ENCODE measurements at places on chromosomes 5 and 9.

- no peak for DNase-seq
Measured at GRCh38 chr5:141668601-141669265, 13.3 kb downstream of the ARAP3 start.

- no peak for DNase-seq
Measured at GRCh38 chr5:108687595-108688200, 60.0 kb upstream of the FER start.

DNA sequence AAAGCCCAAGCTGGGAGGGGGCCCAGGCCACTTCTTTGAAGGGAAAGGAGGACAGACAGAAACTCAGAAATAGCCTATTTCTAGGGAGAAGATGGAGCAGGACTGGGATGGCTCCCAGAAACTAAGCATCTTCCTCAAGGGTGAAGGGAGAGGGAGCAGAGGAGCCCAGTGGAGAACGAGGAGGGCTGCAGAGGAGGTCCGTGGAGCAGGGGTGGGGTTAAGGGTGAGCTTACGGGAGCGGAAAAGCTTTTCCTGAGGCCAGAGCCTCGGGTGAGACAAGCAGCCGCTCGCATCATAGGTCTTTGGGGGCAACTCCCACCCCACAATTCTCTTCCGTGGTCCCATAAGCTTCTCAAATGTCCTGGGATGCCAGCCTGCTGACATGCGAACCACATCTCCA, 127.1 kb upstream of the PHYKPL start:
- DNase-seq: no peak

DNA sequence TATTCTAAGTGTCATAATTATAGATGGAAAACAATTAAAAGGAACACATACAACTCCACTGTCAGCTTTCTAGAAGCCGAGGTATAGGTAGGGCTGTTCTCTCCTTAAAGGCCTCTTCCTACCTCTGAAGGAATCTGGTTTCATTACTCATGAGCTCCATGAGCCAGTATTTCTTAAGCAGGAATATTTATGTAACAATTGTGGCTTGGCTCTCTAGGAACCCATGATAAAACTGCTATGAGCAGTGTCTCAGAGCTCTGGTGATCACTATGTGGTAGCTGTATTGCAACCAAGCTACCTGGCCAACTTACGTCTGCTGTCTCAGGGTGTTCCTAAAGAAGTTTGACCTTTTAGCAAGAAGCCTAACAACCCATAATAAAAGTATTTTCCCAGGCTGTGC, 157.7 kb downstream of the CEP120 start:
- no peak for DNase-seq

DNA sequence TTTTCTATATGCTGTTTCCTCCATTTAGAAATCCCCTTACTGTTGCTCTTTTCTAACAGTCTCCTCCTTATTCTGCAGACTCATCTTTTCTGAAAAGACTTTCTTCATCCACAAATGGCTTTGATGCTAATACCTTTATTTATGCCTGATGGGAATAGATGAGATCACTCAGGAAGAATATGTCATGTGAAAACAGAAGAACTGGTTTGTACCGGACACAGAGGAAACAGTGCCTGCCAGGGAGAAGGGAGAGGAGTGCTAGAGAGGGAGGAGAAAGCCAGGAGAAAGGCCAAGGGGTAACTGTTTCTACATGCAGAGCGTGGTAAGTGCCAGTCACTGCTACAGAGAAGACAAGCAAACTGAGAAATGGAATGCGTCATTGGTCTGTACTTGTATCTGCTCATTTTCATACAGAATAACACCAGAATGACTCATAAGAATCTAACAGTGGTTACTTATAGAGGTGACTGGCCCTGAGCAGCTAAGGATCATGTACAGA, 45.9 kb upstream of the PJA2 start:
- DNase-seq: peak; percentile 77

DNA sequence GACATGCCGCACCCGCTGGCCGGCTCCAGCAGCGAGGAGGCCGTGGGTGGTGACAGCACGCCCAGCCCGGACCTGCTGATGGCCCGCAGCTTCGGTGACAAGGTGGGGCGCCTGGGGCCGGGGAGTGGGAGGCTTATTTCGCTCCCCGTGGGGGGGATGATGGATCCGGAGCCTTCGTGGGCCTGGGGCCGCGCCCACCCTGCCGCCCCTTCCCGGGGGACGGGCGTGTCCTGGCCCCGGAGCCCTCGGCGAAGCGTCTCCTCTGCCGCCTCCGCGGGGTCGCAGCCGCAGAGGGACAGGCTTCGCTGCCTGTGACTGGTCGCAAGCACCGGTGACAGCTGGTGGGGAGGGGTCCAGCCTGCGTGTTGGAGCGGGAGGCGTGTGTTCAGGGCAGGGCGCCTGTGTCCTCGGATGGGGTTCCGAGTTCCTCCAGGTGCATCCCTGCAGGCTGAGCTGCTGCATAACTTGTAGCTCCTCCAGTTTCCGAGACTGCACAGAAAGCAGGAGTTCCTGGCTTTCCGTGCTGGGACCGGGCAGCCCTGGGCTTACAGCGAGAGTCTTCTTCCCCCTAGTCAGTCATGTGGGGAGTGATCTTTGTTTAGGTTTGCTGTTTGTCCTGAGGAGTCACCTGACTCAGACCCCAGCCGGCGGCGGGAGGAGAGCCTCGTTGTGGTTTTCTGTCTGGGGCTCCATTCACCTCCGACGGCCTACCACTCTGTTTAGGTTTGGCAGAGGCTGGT, 666 bp downstream of the SNX30 start:
- peak; percentile 73 for DNase-seq

DNA sequence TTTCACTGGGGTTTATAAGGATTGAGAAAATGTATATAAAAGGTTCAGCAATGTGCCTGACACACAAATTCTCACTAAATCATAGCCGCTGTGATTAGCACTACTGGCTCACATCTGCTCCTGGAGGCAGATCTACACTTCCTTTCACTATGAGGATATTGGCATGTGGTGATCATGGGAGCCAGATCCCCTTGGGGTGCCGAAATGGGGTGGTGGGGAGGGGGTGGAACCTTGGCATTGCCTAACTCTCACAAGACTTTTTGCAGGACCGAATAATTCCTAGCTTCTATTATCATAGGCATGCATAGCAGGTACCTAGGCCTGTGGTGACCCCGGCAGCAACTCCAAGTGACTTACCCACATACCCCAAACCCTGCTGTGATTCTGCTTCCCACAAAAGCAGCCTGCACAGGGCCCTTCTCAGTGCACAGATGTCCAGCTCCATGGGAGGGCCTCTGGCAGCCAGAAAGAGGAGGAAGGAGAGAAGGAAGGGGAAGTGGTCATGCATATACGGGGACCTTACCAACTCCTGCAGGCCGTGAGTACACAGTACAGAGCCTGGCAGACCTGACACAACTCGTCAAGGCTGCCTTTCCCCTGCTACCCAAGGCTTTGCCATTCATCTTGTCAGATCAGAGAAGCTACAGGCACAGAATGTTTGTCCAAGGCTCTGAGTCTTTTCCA, 61.3 kb upstream of the IQGAP2 start:
- no peak for DNase-seq

- DNase-seq: no peak
Measured at GRCh38 chr5:155728857-155729683, 597.9 kb upstream of the SGCD start.

GRCh38 chr9:6929441-6930215, 171.9 kb downstream of the KDM4C start:
- no peak for DNase-seq

- no peak for DNase-seq
Measured at GRCh38 chr5:75192804-75193203, 43.9 kb downstream of the ANKRD31 start.

DNA sequence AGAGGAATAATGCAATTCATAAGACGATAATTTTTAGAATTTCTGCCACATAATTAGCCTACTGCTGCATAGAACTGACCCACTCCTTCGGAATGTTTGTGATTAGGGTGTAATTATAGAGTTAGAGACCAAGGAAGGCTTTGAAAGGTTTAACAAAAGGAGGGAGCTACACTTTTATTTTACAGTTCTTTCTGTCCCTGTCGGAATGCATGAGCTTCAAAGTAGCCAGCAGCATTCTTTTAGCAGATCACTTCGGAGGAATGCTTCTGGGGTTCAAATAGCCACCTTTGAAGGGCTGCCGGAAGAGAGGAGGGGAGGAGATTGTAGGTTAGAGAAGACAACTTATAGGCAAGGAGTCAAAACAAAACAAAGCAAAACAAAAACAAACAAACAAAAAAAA, 168.1 kb downstream of the GRIA1 start:
- DNase-seq: no peak

GRCh38 chr5:82164176-82164976, 113.8 kb downstream of the RPS23 start:
- no peak for DNase-seq

DNA sequence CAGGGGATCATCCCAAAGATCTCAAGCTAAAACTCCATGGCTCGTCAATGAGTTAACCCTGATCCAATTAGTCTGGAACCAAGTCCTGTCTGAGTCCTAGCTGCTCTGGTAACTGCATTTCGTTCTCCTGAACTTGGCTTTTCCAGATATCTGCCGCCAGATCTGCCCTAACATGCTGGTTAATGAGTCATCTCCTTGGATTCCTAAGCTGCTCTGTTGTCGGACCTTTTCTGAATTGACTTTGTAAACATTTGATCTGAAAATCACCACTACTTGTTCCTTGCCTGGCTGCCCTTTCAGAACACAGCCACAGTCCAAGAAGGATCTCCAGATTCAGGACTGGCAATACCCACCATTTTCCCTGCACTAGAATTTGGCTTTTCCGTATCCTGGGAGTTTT, 473.0 kb downstream of the ZSWIM6 start:
- no peak for DNase-seq

DNA sequence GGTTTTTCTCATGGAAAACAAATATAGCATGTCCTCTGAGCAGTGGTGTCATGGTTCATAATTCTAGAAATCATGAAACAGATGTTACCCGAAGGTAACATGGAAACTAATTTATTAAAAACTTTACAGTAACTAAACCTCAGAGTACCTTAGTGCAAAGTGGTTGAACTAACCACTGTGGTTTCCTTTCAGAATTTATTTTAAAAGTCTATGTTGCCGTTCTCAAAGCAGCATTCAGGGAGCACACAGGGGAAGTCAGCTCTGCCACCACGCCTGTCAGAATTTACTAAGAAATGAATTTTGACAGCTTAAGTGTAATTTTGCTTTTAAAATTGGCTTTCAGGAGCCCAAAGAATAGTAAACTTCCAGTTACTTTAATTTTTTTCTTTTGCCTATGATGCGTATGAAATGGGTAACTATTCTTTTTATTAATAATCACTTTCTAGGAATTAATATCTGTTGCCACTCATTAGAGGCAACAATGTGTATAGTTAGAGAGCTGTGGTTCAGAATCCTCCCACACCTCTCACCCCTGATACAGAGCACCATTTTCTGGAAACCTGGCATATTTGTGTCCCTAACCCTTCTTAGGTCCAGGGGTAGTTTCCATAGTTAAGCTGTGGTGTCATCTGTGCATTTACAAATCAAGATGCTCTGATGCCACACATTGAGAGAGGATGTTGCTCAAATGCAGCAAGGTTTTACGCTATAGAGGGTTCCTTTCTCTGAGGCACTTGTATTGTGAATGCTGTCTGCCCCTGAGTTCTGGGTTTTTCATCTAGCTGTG, 202.6 kb downstream of the ZSWIM6 start:
- peak; percentile 45 for DNase-seq

- DNase-seq: no peak
Measured at GRCh38 chr5:1763960-1764605, 35.6 kb downstream of the MRPL36 start.

- no peak for DNase-seq
Measured at GRCh38 chr5:160961038-160961437, 109.0 kb upstream of the ATP10B start.

DNA sequence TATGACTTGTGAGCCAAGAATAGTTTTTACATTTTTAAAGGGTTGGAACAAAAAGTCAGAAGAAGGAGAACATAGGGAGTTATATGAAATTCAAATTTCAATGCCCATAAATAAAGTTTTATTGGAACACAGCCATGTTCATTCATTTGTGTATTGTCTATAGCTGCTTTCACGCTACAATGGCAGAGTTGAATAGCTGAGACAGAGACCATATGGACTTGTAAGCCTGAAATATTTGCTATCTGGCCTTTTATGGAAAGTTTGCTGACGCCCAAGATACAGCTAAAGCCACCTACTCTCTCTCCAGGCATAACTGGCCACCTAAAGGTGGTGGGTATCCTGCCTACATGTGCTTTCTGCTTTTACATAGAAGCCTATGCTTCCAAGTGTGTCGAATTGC, 10.9 kb downstream of the DAB2IP start:
- no peak for DNase-seq

DNA sequence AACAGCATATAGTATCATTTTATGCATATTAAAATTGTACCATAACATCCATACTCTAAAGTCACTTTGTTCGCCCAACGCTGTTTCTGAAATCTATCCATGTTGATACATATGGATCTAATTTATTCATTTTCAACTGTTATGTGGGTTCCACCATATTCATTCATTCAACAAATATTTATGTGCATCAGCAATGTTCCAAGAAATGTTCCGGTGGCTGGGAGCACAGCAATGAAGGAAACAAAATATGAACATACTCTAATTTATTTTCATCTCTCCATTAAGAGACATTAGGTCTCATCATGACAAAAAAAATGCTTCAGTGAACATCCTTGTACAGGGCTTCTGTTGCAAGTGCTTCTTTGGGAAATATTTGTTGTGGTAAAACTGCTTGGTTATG, 75.4 kb downstream of the MARCHF3 start:
- DNase-seq: no peak

- no peak for DNase-seq
Measured at GRCh38 chr9:123138163-123138562, 104.7 kb downstream of the GPR21 start.

GRCh38 chr5:102036927-102037326, 259.2 kb downstream of the SLCO4C1 start:
- no peak for DNase-seq

DNA sequence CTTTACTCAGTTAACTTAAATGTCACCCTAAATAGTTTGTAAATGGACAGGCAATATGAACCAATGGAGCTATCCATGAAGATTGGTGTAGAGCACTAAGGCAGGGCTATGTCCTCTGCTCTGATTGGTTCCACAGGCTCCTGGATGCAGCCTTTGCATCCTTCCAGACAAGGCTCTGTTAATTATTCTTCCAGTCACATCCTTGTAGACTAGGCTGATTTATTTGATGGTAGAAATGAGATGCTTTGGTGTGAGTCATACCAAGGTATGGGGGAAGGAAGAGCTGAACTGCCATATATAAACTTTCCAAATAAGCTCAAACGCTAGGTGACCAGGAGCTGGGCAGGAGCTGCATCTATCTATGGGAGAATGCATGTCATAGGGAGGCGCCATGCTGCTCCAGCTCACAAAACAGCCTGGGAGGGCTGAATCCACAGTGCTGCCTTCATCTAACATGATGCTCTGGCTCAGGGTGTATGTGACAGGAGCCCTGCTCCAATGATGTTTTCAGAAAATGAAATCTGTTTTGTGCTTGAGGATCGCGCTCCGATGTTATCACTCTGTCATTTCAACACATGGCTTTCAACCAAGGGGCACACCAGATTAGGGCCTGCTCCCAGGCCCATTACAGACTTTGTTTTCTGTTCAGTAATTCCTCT, 818.0 kb upstream of the ZNF608 start:
- DNase-seq: no peak
